ENCODE measurements at places on chromosomes 6 and 20. TPM values are rescaled to one million over a fixed set of nuclear protein-coding genes. Genes with fewer than 3 reads are reported as not detected.

ULBP2 gene
- total RNA-seq, result 5.3 TPM

FGD2 gene
- total RNA-seq, result 2.0 TPM

DNA sequence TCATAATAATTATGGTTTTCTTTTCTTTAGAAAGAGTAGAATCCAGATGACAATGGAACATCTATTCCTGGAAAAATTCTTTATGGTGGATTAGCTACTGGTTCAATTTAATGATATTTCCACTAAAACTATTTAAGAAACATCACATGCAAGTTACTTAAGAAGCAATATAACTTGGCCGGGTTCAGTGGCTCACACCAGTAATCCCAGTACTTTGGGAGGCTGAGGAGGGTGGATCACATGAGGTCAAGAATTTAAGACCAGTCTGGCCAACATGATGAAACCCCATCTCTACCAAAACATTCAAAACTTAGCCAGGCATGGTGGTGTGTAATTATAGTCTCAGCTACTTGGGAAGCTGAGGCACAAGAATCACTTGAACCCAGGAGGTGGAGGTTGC lies 65.9 kb upstream of the SMLR1 start:
- no peak for DNase-seq

DNA sequence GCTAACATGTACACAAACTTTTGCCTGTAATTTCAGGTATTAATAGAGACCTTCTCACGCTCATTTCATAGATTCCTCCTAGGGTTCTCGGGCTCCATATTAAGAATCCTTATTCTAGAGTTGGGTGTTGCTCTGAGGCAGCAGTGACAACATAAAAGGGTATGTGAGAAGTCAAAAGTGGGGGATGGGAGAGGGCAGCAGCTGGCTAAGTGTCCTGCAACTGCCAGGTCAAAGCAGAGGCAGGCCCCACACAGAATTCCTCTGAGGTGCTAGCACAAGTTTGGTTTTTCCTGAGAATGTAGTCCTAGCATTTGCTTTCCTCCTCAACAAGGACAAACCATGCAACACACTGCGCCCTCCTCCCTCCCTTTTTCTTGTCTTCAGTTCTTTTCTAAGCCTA lies 4.6 kb downstream of the NSFL1C start:
- DNase-seq, result no peak

DNA sequence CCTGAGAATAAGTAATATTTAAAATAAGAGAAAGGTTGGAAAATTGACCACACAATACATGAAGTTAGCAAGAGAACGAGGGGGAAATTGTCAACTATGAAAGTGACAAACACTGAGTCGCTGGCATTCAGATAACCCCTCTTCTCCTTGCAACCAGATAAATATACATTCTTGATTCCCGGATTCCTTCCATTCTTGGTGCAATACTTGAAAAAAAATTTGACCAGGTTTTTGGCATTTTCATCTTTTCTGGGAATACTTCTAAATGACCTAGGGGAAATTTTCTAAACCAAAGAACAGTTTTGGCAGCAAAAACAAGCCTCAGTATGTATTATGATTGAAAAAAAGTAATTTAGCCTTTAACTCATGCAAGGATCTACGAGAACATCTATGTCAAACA lies 164.0 kb downstream of the PDE7B start:
- no peak for DNase-seq

DNA sequence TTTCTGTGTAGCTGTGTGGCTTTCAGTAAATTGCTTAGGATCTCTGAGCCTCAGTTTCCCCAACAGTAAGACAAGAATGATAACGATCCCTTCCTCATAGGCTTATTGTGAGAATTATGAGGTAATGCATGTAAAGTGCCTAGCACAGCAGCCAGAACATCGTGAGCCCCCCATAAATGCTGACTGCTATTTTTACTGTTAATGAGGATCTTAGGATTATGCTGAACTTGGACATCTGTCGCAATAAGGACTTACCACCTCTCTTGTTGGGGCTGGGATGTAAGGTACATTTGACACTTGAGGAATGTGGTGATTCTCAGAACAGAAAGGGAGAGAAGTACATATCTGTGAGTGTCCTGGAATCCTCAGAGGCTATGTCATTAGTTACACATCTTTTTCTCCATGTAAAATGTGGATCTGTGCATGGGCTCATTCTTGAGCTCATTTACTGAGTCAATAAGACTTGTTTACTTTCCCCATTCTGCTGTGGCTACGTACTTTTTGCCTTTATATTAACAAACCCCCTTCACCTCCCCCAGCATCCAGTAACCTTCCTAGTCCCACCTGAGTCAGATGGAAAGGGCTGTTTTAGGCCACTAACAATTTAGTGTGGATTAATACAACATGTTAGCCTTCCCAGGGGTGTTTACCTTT lies 64.4 kb upstream of the PLEKHG1 start:
- DNase-seq, result no peak

DNA sequence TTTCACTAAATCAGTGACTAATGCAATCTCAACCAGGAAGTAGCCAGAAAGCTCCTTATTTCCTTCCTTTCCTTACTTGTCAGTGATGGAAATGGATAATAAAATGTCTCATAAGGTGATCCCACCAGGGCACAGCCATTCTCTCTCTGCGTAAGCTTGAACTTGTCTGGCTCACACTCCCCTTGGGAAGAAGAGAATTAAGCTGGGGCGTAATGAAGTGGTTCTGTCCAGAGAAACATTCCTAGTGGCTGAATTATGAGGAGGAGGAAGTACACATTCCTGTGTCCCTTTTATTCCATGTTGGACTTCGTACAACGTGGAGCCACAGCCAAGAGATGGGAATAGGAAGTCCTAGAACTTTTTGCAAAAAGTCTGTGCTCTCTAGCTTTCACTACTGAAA lies 93.7 kb downstream of the MTHFD1L start:
- DNase-seq, result no peak

DNA sequence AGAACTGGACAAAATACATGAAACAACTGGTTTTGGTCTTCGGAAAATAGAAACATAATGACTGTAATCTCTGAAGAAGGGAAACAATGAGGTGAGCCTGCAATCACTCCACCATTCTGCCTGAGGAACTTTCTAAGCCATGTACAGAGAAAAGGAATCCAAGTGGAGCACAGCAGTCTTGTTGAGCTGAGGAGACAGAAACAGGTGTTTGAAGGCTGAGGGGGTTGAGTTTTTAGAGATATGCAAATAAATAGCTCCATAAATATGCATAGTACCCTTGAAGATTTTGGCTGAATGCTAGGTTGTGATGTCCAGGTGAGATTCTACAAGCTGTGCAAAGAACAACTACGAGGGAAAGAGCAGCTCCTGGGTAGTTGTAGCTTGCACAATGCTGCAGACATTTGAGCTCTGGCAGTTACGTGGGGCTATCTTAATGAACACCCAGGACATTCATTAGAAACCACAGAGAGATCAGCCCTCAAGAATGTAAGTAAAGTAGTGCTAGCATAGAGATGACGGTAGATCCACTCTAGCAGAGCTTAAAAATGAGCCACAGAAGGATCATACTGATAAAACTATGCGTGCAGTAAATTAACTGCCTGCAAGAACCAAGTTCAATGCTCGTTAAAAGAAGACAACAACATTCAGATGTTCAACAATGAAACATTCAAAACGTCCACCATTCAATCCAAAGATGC lies 24.3 kb downstream of the TUBB2B start:
- DNase-seq, result no peak

Measured in occipital lobe (tissue), 3 donors.